ENCODE measurements at places on chromosomes 2 and 18.
A peak's percentile ranks its signal among the peaks of the same experiment; 100 is the strongest.

DNA sequence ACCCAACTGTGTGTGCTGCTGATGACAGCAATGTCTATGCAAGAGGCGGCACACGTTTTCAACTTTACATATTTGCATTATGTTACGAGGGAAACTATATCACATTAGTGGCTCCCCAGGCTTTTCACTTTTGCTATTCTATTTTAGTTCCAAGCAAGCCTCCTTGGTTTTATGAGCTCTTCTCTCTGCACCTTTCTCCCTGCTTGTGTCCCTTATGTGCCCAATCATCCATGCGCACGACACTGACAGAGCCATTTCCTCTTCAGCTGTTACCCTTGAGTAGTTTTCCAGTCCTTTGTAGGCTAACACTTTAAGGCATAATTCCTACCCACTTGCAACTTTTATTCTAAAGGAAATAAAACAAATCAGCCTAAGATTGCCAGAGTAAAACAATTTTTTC is 154.3 kb downstream of the TCF4 start:
- DNase-seq = no peak

DNA sequence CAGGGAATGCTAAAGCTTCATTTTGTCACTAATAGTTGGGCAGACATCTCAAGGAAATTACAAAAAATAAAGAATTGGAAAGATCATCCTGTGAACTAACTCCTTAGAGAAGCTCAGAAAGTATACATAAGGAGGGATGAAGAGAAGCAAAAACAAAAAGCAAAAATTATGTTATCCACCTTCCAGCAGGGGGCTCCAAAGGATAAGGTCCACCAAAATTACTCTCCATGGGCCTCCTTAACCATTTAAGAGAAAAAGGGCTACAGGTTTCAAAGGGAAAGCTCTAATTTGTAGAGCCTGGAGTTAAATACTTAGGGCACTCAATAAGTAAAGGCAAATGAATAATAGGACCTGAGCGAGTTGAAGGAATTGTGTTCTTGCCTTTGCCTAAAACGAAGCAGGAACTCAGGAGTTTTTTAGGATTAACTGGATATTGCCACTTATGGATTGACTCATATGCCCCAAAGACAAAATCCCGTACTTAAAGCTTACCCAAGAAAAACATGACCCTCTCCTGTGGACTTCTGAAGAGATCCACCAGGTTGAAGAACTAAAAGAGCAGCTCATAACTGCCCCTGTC is 1167.9 kb downstream of the DSC3 start:
- DNase-seq = no peak

DNA sequence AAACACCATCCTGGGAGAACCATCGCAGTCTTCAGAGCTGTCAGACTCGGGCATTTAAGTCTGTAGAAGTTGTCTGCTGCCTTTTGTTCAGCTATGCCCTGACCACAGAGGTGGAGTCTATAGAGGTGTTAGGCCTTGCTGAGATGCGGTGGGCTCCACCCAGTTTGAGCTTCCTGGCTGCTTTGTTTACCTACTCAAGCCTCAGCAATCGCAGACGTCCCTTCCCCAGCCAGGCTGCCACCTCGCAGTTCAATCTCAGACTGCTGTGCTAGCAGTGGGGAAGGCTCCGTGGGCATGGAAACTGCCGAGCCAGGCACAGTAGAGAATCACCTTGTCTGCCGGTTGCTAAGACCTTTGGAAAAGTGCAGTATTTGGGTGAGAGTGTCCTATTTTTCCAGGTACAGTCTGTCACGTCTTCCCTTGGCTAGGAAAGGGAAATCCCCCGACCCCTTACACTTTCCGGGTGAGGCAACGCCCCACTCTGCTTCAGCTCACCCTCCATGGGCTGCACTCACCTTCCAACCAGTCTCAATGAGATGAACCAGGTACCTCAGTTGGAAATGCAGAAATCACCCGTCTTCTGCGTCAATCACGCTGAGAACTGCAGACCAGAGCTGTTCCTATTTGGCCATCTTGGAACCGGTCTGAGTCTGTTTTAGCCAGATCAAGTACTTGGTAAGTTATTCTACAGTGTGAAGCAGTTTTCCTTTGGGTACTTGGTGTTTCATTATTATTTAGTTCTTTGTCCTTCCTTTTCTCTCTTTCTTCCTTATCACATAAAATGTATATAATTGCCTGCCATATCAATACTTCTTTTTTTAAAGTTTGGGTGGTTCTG is 71.5 kb downstream of the CDC42EP3 start:
- DNase-seq = no peak

- DNase-seq = no peak
These were observed 135.0 kb downstream of the HDAC4 start for GRCh38 chr2:239265681-239266433.

GRCh38 chr18:61972389-61973264 is 79.8 kb upstream of the RNF152 start:
- DNase-seq = no peak

GRCh38 chr2:103959174-103960128 is 894.5 kb upstream of the POU3F3 start:
- DNase-seq = no peak

DNA sequence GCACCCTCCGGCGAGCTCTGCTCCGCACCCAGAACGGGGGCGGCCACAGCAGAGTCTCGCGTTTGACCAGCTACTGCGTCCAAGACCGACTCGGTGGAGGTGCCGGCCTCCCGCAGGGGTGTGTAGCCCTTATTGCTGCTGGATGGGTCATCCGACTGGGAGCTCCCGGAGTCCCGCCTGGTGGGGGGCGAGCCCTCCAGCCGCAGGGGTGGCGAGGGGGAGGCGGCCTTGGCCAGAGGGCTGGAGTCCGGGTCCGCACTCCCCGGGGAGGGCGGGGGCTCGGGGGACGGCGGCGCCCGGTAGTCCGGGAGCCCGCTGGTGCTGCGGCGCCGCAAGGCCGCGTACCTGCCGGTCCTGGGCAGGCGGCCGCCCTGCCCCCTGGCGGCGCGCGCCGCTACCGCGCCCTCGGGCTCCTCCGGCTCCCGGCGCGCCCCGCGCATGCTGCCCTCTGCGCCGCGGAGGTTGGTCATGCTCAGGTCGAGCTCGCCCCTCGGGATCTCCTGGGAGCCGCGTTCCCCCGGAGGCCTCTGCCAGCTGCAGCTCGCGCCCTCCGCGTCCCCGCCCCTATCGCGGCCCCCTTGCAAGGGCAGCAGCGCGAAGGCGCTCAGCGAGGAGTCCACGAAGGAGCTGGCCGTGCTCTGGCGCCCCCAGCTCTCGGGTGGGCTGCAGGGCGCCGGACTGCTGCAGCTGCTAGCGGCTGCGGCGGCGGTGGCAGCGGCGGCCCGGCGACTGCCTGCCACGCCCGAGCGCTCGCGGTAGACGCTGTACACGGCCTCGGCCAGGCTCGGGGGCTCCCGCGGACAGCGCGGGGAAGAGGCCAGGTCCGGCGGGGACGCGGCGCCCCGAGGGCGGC is 4.8 kb downstream of the TMEM200C start:
- DNase-seq = no peak

DNA sequence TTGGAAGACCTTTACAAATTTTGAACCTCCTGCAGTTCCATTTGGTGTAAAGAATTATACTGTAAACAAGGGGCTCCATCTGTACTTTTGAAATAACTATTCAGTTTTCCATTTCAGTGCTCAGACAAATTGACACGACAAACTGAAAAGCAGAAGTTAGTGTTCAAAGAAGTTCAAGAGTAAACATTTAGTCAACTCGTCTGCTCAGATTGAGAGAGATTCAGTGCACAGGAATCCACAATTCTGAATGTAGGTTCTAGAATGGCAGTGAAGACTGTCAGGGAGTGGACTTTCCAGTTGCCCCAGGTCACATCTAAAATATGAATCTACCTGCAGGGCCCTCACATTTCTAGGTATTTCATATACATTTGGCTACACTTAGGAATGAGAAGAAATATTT is 322.3 kb upstream of the TCF4 start:
- no peak for DNase-seq

DNA sequence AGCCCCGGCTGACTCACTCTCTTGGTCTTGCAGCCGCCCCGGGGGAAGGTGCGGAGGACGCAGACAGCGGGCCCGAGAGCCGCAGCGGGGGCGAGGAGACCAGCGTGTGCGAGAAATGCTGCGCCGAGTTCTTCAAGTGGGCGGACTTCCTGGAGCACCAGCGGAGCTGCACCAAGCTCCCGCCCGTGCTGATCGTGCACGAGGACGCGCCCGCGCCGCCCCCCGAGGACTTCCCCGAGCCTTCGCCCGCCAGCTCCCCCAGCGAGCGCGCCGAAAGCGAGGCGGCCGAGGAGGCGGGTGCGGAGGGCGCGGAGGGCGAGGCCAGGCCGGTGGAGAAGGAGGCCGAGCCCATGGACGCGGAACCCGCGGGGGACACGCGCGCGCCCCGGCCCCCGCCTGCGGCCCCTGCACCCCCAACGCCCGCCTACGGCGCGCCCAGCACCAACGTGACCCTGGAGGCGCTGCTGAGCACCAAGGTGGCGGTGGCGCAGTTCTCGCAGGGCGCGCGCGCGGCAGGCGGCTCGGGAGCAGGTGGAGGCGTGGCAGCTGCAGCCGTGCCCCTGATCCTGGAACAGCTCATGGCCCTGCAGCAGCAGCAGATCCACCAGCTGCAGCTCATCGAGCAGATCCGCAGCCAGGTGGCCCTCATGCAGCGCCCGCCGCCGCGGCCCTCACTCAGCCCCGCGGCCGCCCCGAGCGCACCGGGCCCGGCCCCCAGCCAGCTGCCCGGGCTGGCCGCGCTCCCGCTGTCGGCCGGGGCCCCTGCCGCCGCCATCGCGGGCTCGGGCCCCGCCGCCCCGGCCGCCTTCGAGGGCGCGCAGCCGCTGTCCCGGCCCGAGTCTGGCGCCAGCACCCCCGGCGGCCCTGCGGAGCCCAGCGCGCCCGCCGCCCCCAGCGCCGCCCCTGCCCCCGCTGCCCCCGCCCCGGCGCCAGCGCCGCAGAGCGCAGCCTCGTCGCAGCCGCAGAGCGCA is 12.7 kb downstream of the SALL3 start:
- no peak for DNase-seq

GRCh38 chr2:185436787-185437372 is 301.7 kb upstream of the FSIP2 start:
- no peak for DNase-seq

GRCh38 chr2:598058-598802 is 79.0 kb downstream of the TMEM18 start:
- DNase-seq = peak; percentile 3

DNA sequence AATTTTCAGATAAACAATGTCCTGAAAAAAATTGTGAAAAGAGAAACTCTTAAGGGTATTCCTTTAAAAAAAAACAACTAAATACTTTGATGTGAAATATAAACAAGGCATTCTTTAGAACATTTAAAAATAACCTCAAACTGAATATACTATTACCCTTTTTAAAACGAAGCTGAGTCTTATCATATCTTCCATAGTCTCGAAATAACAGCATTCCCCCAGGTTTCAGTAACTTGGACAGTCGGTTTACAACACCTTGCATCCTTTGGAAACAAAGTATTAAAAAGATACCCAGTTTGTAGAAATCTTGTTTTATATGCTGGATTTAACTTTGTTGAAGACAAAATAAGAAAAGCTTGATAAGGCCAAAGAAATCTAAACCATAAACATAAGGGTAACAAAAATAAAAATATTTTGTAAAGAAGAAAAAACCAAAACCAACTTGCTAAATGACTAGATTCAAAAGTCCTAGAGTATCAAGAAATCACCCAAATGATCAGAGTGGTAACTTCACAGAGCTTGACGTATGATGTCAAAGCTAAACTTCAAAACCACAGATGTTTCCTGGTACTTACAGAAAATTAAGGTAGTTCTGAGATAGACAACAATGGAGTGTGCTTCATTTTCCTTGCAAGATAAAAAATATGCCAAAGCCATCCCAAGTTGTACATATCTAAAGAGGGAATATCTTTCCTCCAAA is 107.8 kb downstream of the METTL8 start:
- no peak for DNase-seq

GRCh38 chr18:24114924-24115549 is 23.8 kb upstream of the CABYR start:
- no peak for DNase-seq

Data from smooth muscle cell of the brain vasculature (primary cell).